ENCODE measurements at places on chromosomes 12 and 14. TPM values are rescaled to one million over a fixed set of nuclear protein-coding genes. Genes with fewer than 3 reads are reported as not detected.

Gene PSMA6
- 501 TPM for total RNA-seq

Gene MOK
- 7.6 TPM for total RNA-seq

Gene L3HYPDH
- 20.8 TPM for total RNA-seq

Gene CMA1
- total RNA-seq, result not detected

DNA sequence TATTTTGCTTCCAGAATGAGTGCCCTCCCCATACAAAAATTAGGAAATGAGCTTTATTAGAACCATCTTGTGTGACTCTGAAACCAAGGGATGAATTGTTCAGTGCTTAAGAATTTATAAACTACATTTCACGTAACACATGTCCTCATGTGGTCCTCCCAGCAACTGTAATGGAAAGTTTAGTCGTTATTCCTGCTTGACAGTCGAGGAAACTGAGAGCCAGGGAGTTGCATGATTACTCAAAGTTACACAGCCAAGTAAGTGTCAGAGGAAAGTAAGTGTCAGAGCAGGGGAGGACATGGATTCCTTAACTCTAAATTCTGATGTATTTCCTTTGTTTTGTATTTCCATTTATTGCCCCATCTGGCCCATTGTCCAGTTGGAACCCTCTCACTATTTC lies 453.9 kb downstream of the FUT8 start:
- H3K4me1 ChIP-seq, result peaks cover 46% of the 10 kb centered on the region
- H3K36me3 ChIP-seq, result peaks cover 2% of the 10 kb centered on the region
- H3K27ac ChIP-seq, result no peak overlapping the region

GRCh38 chr14:60865378-60866127 lies 115.3 kb downstream of the TRMT5 start:
- H3K36me3 ChIP-seq, result no peaks in the 10 kb centered on the region
- DNase-seq, result no peak
- H3K4me1 ChIP-seq, result peaks cover 2% of the 10 kb centered on the region
- H3K27me3 ChIP-seq, result peaks cover 11% of the 10 kb centered on the region

DNA sequence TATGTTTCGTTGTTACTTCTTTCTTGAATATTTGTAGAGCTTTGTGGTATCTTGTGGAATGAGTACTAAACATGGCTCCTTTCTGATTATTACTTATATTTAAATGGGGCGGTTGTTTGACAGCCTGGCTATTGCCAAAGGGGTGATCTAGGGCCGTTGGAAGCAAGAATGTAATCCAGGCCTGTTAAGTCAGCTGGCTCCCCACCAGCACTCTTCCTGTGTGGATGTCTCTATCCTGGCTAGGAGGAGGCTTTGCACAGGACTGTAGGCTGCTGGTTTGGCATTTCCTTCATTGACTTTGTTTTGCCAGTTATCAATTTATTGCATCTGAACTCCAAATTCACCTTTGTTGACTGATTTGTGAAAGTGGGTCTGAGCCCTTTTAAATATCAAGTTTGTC lies 5.6 kb downstream of the FAM234B start:
- DNase-seq, result no peak
- H3K4me3 ChIP-seq, result no peak overlapping the region
- H3K27me3 ChIP-seq, result no peaks in the 10 kb centered on the region
- peaks cover 15% of the 10 kb centered on the region for H3K4me1 ChIP-seq
- no peak overlapping the region for H3K27ac ChIP-seq

DNA sequence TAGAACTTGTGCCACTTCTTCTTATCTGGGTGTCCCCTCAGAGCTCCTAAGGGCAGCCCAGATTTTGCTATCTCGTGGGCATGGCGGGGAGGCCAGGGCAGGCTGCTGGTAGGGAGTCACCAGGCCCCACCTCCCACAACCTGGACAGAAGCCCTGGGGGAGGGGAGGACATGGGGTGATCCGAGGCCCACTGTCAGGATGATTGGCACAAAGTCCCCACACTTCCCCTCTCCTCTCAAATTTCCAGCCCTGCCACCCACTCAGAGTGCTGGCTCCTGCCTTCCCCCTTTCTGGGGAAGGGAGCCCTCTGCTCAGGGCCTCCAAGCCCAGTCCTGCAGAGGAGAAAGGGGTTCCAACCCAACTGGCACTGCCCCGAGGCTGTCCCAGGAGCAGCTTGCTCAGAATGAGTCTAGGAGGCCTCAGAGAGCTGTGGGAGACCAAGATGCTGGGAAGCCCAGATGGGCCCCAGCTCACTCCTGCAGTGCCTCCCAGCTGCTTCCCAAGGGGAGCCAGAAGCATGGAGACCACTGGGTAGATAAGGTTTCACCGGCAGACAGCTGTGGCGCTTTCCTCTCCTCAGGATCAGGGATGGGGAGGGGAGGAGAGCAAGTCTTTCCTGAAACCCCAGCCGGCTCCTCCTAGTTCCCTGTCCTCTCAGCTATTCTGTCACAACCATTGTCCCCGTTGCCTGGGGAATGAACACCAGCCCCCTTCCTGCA lies 82.8 kb downstream of the B4GALNT3 start:
- peaks cover 10% of the 10 kb centered on the region for H3K27me3 ChIP-seq
- H3K36me3 ChIP-seq, result no peaks in the 10 kb centered on the region
- H3K4me1 ChIP-seq, result peaks cover 25% of the 10 kb centered on the region
- no peak overlapping the region for H3K27ac ChIP-seq
- no peak overlapping the region for H3K4me3 ChIP-seq
- DNase-seq, result no peak

DNA sequence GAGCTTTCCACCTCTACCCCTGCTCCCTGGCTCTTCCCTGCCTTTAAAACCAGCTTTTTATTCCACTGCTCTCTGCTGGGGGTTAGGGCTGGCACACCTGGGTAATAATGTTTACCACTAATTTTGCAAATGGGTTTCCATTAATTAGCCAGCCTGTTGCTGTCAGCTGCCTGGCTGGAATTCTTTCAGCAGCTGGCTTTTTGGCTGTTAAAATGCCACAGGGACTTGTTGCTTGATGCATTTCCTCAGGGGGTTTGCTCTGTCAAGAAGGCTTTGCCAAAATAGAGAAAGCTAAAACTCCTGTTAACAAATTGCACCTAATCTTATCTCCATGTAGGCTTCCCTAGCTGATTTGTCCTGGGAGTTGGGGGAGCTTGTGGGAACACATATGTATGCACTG lies 51.8 kb upstream of the PSMC1 start:
- DNase-seq, result no peak
- no peak overlapping the region for H3K4me3 ChIP-seq
- H3K27ac ChIP-seq, result no peak overlapping the region
- H3K36me3 ChIP-seq, result no peaks in the 10 kb centered on the region
- H3K4me1 ChIP-seq, result no peaks in the 10 kb centered on the region

- peak; percentile 96 for DNase-seq
- H3K4me1 ChIP-seq, result peaks cover 31% of the 10 kb centered on the region
- peak within 1 kb of the TSS; percentile 98 for H3K4me3 ChIP-seq
These were observed at the start of the genes CPSF2 and NDUFB1 for GRCh38 chr14:92121670-92122350. Gene CPSF2, plus strand, starts transcription at chr14:92121969. Its CDS starts 9,016 bp downstream, at chr14:92130985. Gene NDUFB1, minus strand, starts transcription at chr14:92121706. Its CDS starts 4,069 bp downstream, at chr14:92117637.

DNA sequence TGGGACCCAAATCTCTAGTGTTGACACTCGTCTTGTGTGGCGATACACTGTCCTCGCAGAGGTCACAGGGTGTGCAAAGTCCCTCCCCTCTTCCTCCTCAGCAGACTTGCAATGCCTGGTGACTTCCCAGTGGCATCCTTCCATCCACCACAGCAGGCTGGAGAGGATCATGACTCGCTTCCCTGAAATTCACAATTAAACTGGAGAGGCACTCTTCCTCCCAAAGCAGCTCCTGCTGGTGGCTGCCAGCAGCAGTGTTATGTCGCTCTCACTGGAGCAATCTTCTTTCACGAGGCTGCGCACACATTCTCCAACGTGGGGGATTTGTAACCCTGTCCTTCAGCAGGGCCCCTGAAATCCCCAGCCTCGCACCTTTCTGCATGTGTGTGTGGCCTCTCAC lies 145.2 kb upstream of the TMCC3 start:
- no peak overlapping the region for H3K27ac ChIP-seq
- no peak overlapping the region for H3K4me3 ChIP-seq
- no peaks in the 10 kb centered on the region for H3K27me3 ChIP-seq
- no peak for DNase-seq
- no peaks in the 10 kb centered on the region for H3K36me3 ChIP-seq

- peak overlapping the region; percentile 21 for H3K27ac ChIP-seq
- H3K4me1 ChIP-seq, result peaks cover 12% of the 10 kb centered on the region
- peaks cover 11% of the 10 kb centered on the region for H3K36me3 ChIP-seq
- peak; percentile 76 for DNase-seq
- peak overlapping the region; percentile 68 for H3K4me3 ChIP-seq
These were observed 21.9 kb downstream of the RNFT2 start for GRCh38 chr12:116759783-116760621.

DNA sequence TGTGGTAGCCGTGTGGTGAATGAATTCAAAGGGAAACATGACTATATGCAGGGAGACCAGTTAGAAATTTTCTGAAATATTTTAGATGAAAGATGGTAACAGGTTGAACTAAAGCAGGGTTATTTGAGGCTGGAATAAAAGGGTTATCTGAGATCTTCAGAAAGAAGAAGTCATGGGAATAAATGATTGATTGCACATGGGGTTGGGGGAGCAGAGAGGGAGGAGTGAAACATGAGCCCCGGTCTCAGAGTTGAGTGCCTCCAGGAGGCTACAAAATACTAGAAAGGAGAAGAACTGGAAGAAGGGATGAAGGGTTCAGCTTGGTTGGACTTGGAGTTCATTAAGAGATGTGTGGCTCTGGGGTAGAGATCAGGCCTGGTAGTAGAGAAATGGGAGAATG lies 16.3 kb upstream of the FGF23 start:
- peaks cover 44% of the 10 kb centered on the region for H3K27me3 ChIP-seq
- H3K4me3 ChIP-seq, result no peak overlapping the region
- no peaks in the 10 kb centered on the region for H3K4me1 ChIP-seq
- no peak for DNase-seq
- no peak overlapping the region for H3K27ac ChIP-seq
- H3K36me3 ChIP-seq, result no peaks in the 10 kb centered on the region

DNA sequence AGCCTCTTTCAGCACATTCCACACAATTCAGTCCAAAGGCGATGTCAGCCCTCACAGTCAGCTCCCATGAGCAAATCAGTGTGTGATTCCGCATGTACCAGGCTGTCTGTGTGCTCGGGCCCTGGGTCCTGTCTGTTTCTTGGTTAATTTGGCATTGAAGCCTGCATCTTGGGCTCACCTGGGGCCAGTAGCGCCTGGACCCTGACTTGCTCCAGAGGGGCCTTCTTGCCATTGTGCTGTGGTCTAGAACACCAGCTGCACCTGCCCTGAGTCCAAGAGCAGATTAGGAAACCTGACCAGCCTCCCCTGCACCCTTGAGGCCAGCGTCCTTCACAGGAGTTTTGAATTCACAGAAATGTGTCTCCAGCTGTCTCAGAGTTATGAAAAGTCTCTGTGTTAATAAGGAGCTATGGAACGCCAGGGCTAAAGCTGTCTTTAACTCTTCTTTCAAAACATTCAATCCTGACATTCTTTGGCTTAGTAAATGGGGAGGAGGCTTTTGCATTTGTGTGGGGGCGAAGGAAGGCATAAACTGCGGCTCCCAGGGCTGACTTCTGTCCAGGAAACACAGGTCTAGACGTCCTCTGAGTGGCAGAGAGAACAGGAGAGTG lies 102.2 kb downstream of the ARF6 start:
- peaks cover 53% of the 10 kb centered on the region for H3K4me1 ChIP-seq
- H3K36me3 ChIP-seq, result peaks cover 7% of the 10 kb centered on the region
- DNase-seq, result no peak
- H3K27ac ChIP-seq, result peak overlapping the region; percentile 49
- H3K27me3 ChIP-seq, result no peaks in the 10 kb centered on the region

GRCh38 chr12:131129839-131130238 lies 176.1 kb downstream of the ADGRD1 start:
- H3K27me3 ChIP-seq, result no peaks in the 10 kb centered on the region
- H3K36me3 ChIP-seq, result no peaks in the 10 kb centered on the region
- no peak overlapping the region for H3K27ac ChIP-seq
- H3K4me3 ChIP-seq, result no peak overlapping the region

DNA sequence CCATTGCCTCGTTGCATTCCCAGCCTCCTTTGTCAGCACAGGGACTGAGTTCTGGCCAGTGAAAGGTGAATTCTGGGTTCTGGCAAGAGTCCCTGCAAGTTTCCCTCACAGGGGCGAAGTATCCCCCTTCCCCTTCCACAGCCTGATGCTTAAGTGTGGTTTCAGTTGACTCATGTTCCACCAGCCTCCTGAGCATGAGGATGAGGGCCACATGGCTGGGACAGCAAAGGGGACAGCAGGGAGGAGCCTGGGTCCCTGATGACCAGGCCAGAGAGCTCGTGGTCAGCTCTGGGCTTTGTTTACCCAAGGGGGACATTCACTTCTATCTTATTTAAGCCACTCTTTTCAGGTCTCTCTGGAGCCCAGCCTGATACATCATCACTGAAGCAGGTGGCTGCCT lies 36.5 kb downstream of the CACNA2D4 start:
- no peak overlapping the region for H3K4me3 ChIP-seq
- no peak overlapping the region for H3K27ac ChIP-seq
- H3K27me3 ChIP-seq, result no peaks in the 10 kb centered on the region
- no peak for DNase-seq

- H3K27me3 ChIP-seq, result no peaks in the 10 kb centered on the region
- H3K4me3 ChIP-seq, result no peak overlapping the region
- peaks cover 10% of the 10 kb centered on the region for H3K4me1 ChIP-seq
- H3K27ac ChIP-seq, result no peak overlapping the region
These were observed 24.9 kb downstream of the AEBP2 start for GRCh38 chr12:19464192-19464580.

GRCh38 chr12:107368586-107368985 lies 275.2 kb upstream of the CRY1 start:
- peak; percentile 82 for DNase-seq
- H3K27me3 ChIP-seq, result no peaks in the 10 kb centered on the region
- H3K36me3 ChIP-seq, result no peaks in the 10 kb centered on the region
- peak overlapping the region; percentile 97 for H3K27ac ChIP-seq

- H3K36me3 ChIP-seq, result peaks cover 15% of the 10 kb centered on the region
- no peaks in the 10 kb centered on the region for H3K27me3 ChIP-seq
- no peak overlapping the region for H3K4me3 ChIP-seq
- H3K4me1 ChIP-seq, result peaks cover 33% of the 10 kb centered on the region
- DNase-seq, result peak; percentile 31
These were observed 220.2 kb upstream of the BTG1 start for GRCh38 chr12:92365836-92366235.

DNA sequence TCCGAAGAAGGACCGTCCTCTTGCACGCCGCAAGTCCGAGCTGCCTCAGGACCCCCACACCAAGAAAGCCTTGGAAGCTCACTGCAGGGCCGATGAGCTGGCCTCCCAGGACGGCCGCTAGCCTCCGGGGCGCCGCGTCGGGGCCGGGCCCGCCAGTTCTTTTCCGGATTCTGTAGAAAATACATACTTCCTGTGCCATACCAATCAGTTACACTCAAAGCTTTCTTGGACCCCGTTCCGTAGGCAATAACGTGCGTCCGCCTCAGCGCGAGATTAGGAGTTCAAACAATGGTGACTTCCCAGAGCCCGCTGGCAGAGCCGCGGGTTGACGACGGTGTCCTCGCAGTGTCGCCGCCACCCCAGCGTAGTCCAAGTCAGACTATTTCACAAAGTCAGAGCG lies 39.2 kb upstream of the DYNC1H1 start:
- H3K27ac ChIP-seq, result no peak overlapping the region
- DNase-seq, result no peak
- no peaks in the 10 kb centered on the region for H3K27me3 ChIP-seq
- no peak overlapping the region for H3K4me3 ChIP-seq
- no peaks in the 10 kb centered on the region for H3K4me1 ChIP-seq

- no peak for DNase-seq
- no peaks in the 10 kb centered on the region for H3K36me3 ChIP-seq
- H3K4me1 ChIP-seq, result no peaks in the 10 kb centered on the region
- no peak overlapping the region for H3K27ac ChIP-seq
- no peak overlapping the region for H3K4me3 ChIP-seq
These were observed 58.5 kb upstream of the RMST start for GRCh38 chr12:97404093-97404492.
